ENCODE measurements at places on chromosomes 1 and 21.

DNA sequence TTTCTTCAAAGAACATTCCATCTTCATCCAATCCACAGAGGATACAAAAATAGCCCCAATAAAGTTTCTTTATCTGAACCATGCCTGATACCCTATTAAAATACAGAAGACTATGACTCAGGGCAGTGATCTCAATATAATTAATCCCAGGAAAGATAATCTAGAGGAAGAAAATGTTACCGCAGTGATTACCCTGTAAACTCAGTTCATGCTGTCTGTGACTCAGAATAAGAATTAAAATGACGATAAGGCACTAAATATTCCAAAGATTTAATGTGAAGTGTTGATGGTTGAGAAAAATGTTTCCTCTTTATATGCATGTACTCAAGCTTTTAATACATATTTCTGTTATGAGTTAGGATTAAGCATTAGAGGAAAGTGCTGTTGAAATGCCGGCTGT lies 88.6 kb upstream of the LYPLAL1 start:
- peak; percentile 85 for DNase-seq

- DNase-seq, result no peak
Measured at GRCh38 chr1:225849925-225850324, 32.3 kb downstream of the TMEM63A start.

GRCh38 chr1:46714976-46715375 lies 3.9 kb downstream of the EFCAB14 start:
- DNase-seq, result no peak

DNA sequence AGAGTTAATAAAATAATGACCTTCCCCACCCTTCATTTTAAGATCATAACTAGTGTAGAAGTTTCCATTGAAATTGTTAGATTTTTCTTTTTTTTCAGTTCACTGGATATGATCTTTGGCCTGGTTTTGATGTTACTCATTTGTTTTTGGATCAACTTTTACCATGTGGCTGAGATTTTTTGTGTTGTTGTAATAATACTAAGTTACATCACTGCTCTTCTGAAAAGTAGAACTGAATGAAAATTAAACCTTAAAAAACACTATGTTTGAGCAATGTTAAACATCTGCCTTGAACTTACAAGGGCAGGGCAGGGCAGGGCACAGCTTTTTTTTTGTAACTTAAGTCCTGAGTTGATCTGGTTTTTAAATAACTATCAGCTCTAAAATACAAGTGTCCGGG lies 204.8 kb upstream of the ADAMTS5 start:
- peak; percentile 32 for DNase-seq

GRCh38 chr21:32538147-32538792 lies 47.1 kb downstream of the TCP10L start:
- DNase-seq, result no peak

DNA sequence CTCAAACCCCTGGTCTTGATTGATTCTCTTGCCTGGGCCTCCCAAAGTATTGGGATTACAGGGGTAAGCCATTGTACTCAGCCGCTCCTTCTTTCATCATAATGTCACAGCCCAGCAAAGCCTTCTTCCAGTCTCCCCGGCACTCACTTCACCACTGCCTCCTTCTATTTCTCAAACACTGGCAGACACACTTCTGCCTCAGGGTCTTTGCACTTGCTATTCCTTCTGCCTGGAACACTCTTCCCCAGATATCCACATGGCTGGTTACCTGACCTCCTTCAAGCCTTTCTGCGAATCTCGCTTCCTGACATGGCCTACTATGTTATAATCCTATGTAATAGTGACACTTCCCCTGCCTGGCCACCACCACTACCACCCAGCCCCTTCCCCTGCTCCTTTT lies 7.2 kb upstream of the SLC9A1 start:
- DNase-seq, result no peak

DNA sequence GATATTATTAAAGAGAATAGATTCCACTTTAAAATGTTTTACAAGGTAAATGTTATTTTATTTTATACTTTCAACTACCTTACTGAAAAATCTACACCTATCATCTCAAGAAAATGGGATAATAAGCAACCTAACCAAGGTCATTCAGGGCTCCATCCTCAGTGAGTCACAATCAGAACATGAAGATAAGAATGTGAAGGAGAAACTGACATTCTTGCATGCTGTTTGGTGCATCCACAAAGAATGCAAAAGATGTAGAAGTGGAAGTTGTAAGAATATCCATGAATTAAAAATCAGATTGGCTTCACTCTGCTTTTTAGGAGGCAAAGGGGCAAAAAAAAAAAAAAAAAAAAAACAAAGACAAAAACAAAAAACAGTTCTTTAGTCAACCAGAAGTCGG lies 6.5 kb downstream of the WARS2 start:
- DNase-seq, result peak; percentile 75

- DNase-seq, result peak; percentile 35
Measured at GRCh38 chr1:50422946-50423669, at the start of gene DMRTA2. TSS of gene DMRTA2 (minus strand) at chr1:50423443. CDS start at chr1:50421536, 1,907 bp downstream.

GRCh38 chr1:157142765-157143423 lies 4.7 kb upstream of the ETV3 start:
- no peak for DNase-seq

DNA sequence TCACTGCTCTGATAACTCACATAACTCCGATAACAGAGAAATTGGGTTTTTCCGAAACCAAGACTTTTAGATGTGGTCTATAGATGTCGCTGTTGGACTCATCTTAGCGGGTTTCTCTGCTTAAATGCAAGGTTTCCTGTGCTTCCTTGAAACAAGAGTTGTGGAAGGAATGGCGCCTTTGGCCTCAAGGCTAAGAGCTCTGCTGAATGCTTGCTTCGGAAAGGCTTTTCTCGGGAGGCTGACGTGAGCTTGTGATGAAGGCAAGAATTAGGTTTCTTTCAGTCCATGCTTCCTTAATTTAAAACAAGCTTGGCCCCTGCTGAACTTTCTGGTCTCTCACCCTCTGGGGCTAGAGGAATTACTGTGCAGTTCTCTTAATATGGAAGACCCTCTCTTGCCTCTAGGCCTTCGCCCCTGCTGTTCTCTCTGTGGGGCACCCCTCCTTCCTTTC lies 113.5 kb downstream of the MAP3K21 start:
- DNase-seq, result peak; percentile 47

- DNase-seq, result no peak
Measured at GRCh38 chr21:38337793-38338192, 81.0 kb downstream of the KCNJ15 start.

GRCh38 chr1:40971966-40972365 lies 7.5 kb upstream of the CTPS1 start:
- no peak for DNase-seq

GRCh38 chr21:31003471-31003870 lies 34.8 kb downstream of the KRTAP19-8 start:
- DNase-seq, result no peak

GRCh38 chr1:36253161-36253862 lies 29.1 kb downstream of the THRAP3 start:
- peak; percentile 54 for DNase-seq

DNA sequence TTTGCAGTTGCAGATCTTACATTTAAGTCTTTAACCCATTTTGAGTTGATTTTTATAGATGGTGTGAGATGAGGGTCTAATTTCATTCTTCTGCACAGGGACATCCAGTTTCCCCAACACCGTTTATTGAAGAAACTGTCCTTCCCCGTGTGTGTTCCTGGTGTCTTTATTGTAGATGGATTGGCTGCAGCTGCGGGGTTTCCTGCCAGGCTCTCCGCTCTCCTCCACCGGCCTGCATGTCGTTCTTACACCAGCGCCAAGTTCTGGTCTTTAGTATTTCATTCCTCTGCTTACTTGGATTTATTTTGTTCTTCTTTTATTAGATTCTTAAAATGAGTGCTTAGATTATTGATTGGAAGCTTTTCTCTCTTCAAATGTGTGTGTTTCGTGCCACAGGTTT lies 98.9 kb upstream of the COL6A1 start:
- no peak for DNase-seq

- no peak for DNase-seq
Measured at GRCh38 chr1:78091215-78091813, 45.5 kb downstream of the GIPC2 start.

DNA sequence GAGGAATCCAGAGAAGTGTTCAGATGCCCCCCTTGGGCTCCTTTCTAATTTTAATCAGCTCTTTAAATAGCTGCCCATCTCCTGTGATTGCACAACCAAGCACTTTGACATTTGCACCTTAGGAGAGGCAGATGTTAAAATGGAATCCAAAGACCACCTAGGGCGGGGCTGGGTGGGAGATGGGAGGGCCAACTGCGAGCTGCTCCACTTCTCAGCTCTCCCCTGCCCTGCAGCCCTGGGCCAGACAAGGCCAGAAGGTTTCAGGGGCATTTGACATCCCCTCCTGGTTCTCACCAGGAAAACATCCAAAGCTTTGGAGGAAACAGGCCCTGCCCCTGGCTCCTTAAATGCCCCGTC lies 106.9 kb downstream of the DHRS3 start:
- DNase-seq, result no peak

GRCh38 chr1:225480825-225481434 lies 53.1 kb upstream of the LBR start:
- DNase-seq, result no peak

- no peak for DNase-seq
Measured at GRCh38 chr1:176462674-176463378, at the start of gene PAPPA2. TSS of gene PAPPA2 (plus strand) at chr1:176463175. CDS start at chr1:176556323, 93,148 bp downstream.

DNA sequence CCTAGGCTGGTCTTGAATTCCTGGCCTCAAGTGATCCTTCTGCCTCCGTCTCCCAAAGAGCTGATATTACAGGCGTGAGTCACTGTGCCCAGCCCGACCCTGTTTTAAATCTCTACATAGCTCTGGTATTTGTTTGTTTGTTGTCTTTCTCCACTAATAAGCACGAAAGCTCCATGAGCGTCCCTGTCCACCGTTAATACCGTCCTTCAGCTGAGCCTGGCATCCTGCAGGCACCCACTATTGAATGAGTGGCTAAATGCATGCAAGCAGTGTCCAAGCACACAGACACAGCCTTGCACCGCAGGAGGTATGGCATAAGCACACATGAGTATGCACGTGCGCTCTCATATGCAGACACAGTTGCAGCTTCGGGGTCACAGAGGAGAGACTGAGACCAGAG lies 4.5 kb upstream of the COL16A1 start:
- DNase-seq, result peak; percentile 62

GRCh38 chr1:26411624-26412074 lies 1.0 kb downstream of the LIN28A start:
- no peak for DNase-seq

DNA sequence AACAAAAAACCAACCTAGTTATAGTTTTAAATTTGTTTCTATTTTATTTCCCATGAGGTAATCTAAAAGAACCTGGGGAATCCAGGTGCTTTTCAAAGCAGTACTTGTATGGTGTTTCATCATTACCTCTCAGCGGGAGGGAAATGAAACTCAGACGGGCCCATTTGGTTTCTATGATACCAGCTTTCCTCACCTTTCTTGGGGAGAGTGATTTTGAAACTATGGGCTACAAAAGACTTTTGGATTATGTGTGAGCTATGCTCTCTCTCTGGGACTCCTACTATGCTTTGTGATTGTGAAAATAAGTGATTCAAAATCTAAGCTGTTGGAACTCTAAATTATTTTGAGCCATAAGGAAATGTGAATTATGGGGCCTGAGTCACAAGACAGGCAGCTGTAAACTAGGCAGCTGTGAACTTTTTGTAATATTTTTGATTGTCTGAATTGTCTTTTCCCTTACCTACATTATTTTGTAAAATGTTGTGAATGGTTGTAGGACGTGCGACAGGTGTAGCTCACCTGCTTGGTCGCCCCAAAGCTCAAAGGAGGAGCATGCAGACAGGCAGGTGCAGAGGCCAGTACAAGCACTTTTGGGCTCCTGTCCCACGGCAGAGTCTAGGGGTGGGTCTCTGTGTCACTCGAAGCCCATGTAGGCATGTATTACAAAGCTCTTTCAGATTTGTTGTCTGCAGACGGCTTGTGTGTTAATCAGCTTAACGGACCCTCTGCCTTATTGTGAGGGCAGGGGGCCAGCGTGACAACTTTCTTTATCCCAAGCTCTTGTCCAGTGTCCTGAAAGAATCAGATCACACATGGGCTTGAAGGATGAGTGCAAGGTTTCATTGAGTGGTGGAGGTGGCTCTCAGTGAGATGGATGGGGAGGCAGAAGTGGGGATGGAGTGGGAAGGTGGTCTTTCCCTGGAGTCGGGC lies 64.8 kb upstream of the BACH1 start:
- DNase-seq, result peak; percentile 32

DNA sequence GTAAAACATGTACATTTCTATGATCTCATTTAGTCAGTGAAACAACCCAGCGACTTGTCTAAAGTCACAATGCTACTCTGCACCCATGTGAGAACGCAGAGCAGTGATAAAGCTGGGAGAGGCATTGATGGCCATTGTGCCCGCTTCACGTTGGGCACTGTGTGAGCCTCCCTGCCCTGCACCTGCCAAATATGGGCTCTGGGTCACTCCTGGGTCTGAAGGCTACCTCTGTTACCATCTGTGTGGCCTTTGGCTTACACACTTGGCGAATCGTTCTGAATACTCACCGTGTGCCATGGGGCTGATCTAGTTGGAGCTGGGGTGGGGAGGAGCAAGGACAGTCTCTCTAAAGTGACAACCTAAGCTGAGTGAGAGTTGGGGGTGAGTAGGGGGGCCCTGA lies 29.9 kb downstream of the PCSK9 start:
- no peak for DNase-seq

Data from fibroblast of skin of back (primary cell).